ENCODE measurements at places on chromosomes 2 and 18.

DNA sequence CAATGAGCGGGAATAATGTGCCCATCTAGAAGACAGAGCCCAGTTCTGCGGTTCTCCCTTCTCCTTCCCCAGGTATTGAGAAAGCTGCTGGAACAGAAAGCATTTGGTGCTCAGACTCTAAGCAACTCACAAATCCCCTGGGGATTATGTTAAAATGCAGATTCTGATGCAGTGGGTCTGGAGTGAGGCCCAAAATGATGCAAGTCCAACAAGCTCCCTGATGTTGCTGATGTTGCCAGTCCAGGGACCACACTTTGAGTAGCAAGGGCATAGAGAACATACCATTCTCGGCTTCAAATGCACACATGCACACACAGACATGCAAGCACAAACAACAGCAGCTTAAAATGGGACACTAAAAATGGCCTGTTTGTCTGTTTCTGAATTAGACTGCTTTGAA is 274.8 kb upstream of the NCKAP5 start:
- no peak for DNase-seq
- H3K36me3 ChIP-seq: no peaks in the 10 kb centered on the region
- H3K4me1 ChIP-seq: no peaks in the 10 kb centered on the region
- no peak overlapping the region for H3K27ac ChIP-seq
- H3K27me3 ChIP-seq: peaks cover 6% of the 10 kb centered on the region

DNA sequence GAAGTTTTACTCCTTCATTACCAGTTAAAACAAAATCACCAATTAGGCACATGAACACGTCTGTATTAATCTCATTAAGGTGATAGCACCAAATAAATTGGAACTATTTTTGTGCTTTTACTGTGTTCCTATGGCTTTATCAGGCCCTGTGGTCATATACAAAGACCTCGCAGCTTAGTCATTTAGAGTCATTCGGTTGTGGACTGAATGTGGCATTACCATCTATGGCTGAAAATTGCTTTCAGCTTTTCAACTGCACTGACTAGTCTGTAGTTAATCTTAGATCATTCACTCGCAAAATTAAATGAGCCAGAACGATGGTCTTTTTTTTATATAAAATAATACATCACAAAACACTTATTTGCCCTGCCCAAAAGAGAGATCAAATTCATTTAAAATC is 601.7 kb downstream of the NR4A2 start:
- no peaks in the 10 kb centered on the region for H3K4me1 ChIP-seq
- no peak overlapping the region for H3K27ac ChIP-seq
- H3K27me3 ChIP-seq: no peaks in the 10 kb centered on the region
- no peak for DNase-seq
- no peak overlapping the region for H3K4me3 ChIP-seq

GRCh38 chr18:32287249-32287648 is 97.4 kb downstream of the MEP1B start:
- DNase-seq: no peak
- no peak overlapping the region for H3K4me3 ChIP-seq
- no peaks in the 10 kb centered on the region for H3K4me1 ChIP-seq
- peaks cover 11% of the 10 kb centered on the region for H3K27me3 ChIP-seq
- H3K36me3 ChIP-seq: no peaks in the 10 kb centered on the region

DNA sequence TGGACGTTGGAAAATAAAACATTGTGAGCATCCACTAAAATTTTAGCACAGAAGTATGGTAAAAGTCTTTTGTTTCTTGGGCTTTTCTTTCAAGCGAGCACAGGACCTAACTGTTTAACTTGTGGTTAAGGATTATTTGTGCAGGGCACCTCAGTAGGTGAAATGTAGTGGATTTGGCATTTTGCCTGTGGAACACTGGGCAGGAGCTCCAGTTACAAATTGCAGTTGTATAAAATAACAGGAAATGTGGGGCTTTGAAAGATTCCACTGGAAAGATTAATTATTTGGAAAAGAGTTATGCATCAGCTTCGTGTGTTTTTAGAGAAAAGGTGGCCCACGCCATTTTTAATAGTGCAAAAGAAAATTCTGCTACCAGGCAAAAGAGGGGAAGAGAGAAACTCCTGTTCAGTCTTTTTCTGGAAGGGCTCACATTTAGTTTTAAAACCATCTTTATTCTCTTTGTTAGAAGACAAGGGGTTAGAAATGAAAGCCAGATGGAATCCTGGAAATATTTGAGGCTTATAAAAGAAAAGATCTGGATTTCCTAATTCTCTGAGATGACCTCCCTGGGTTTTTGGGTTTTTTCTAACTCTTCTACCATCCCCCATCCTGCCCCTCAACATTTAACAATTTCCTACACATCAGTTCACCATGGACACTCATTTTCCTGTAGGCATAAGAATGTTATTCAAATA is 144.3 kb upstream of the SERTAD2 start:
- peaks cover 10% of the 10 kb centered on the region for H3K27me3 ChIP-seq
- no peaks in the 10 kb centered on the region for H3K4me1 ChIP-seq
- H3K36me3 ChIP-seq: no peaks in the 10 kb centered on the region

DNA sequence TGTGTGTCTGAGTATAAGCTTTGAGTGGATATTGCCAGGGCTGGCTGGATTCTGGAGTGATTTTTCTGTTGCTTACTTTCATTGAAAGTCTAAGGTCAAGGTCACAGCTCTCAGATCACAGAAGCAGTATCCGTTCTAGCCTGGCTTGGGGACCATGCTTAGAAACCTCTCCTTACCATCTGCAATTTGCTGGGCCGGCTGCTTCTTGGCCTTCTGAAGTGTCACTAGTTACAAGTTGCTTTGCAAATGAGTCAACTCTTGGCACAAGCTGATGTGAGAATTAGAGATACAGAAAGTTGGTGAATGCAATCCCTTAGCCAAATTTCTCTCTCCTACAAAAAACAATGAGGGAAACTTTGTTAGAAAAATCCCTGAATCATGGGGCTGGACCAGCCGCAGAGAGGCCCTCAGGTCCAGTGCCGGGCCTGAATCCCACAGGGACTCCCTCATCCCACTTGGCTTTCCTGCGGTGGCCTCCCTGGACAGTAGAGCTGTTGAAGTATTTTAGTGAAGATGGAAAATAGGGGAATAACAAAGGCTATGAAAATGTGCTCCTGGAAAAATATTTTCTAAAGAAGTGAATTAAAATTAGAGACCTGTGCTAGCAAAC is 92.7 kb upstream of the CNGA3 start:
- DNase-seq: no peak
- no peaks in the 10 kb centered on the region for H3K27me3 ChIP-seq
- no peak overlapping the region for H3K4me3 ChIP-seq
- no peak overlapping the region for H3K27ac ChIP-seq

- H3K36me3 ChIP-seq: no peaks in the 10 kb centered on the region
- no peaks in the 10 kb centered on the region for H3K4me1 ChIP-seq
- no peak overlapping the region for H3K4me3 ChIP-seq
- peak; percentile 38 for DNase-seq
Observed at GRCh38 chr2:235746257-235746934, 252.6 kb downstream of the AGAP1 start.

- H3K36me3 ChIP-seq: no peaks in the 10 kb centered on the region
- no peak overlapping the region for H3K4me3 ChIP-seq
- no peaks in the 10 kb centered on the region for H3K4me1 ChIP-seq
- no peak overlapping the region for H3K27ac ChIP-seq
- no peak for DNase-seq
Observed at GRCh38 chr2:236093134-236093533, 75.1 kb downstream of the GBX2 start.

GRCh38 chr2:119472749-119473148 is 41.1 kb downstream of the TMEM37 start:
- H3K27ac ChIP-seq: no peak overlapping the region
- no peak overlapping the region for H3K4me3 ChIP-seq
- no peaks in the 10 kb centered on the region for H3K4me1 ChIP-seq
- H3K27me3 ChIP-seq: peaks cover 25% of the 10 kb centered on the region
- no peaks in the 10 kb centered on the region for H3K36me3 ChIP-seq

DNA sequence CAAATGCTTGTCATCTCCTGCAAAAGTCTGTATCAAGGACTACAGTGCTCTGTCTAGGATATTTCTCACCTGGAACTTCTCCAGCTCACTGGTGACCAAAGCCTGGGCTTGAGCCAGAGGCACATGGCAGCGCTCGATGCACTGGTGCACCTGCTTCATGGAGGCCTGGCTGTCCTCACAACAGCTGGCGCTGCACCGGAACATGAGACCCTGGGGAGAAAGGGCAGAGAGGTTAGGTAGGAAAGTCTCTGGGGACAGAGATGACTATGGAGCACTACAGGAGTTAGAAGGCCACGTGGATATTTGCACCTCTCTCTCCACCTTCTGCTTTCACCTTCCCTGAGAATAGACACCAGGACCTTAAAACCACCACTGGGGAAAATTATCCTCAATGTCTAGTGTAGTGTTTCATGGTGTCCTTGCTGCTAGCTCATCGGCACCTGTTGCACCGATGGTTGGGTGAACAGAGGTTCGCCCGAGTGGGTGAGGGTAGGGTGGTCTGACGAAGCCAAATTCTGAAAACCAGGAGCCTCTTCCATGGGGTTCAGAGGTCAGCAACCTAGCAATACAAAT is 1.0 kb downstream of the FAM136A start:
- H3K27me3 ChIP-seq: no peaks in the 10 kb centered on the region
- H3K36me3 ChIP-seq: peaks cover 14% of the 10 kb centered on the region
- peaks cover 5% of the 10 kb centered on the region for H3K4me1 ChIP-seq
- DNase-seq: no peak

- no peaks in the 10 kb centered on the region for H3K4me1 ChIP-seq
- H3K36me3 ChIP-seq: no peaks in the 10 kb centered on the region
- H3K4me3 ChIP-seq: no peak overlapping the region
- no peaks in the 10 kb centered on the region for H3K27me3 ChIP-seq
Observed at GRCh38 chr2:14255135-14255820, 377.2 kb upstream of the LRATD1 start.

GRCh38 chr2:27860111-27860510 is 30.1 kb downstream of the RBKS start:
- no peak for DNase-seq
- no peak overlapping the region for H3K27ac ChIP-seq
- H3K36me3 ChIP-seq: no peaks in the 10 kb centered on the region
- H3K4me3 ChIP-seq: no peak overlapping the region
- H3K4me1 ChIP-seq: no peaks in the 10 kb centered on the region

DNA sequence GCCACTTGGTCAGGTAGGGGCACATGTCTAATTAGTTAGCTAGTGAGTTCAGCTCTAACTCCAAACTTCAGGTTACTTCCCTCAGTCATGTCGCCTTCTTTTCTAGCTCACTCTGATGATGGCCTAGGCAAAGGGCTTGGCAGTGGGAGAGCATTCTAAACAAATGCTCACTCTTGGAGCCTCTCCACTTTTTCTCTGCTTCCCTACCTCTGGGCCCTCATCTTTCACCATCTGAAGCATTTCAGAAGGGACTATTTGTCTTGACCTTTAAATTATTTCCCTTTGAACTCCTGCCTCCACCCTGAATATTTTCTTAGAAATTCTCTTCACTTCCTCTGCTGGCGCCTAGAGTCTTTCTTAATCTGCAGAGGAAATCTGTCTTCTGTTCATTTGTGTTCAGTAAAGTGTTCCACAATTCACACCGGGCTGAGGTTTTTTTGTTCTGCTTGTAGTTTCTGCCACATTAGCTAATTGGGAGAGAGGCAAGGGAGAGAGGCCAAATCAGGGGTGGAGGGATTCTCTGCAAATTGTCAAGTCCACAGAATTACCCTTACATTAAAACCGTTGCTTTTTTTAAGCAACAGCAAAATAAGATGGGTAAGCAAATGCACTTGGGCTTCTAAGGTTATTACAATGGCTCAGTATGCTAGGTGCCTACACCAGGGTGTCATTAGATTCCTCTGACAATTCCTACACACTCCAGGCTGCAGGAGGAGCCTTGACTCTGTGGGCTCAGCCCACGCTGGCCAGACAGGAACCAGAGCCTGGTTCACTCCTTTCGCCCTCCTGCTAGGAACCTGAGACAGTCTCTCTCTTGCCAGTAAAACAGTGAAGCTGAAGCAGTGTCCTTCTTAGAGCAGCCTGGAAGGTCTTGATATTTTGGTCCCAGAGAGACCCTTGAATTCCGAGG is 5.5 kb downstream of the MSGN1 start:
- no peak overlapping the region for H3K27ac ChIP-seq
- no peaks in the 10 kb centered on the region for H3K27me3 ChIP-seq
- DNase-seq: no peak
- H3K36me3 ChIP-seq: no peaks in the 10 kb centered on the region
- no peak overlapping the region for H3K4me3 ChIP-seq

- DNase-seq: no peak
- no peaks in the 10 kb centered on the region for H3K27me3 ChIP-seq
- no peaks in the 10 kb centered on the region for H3K4me1 ChIP-seq
- H3K4me3 ChIP-seq: no peak overlapping the region
Observed at GRCh38 chr2:74259191-74259590, 60.8 kb downstream of the MTHFD2 start.

DNA sequence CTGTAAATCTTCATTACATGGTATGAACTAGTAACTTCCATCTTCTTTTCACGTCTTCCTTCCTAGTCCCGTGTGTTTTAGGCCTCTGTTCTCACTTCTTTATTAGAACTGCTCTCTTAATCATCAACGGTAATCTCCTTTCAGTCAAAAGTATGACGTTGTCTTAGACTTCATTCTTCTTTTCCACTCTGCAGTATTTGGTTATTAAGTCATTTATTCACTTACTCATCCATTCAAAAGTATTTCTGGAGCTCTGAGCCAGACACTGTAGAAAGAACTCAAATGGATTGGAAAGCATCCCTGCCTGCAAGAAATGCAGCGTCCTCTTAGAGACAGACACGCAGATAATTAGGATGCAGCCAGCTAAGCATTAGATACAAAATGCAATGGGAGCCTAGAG is 494.6 kb upstream of the NRP2 start:
- DNase-seq: no peak
- no peaks in the 10 kb centered on the region for H3K36me3 ChIP-seq
- no peaks in the 10 kb centered on the region for H3K4me1 ChIP-seq
- no peak overlapping the region for H3K27ac ChIP-seq
- H3K27me3 ChIP-seq: no peaks in the 10 kb centered on the region

DNA sequence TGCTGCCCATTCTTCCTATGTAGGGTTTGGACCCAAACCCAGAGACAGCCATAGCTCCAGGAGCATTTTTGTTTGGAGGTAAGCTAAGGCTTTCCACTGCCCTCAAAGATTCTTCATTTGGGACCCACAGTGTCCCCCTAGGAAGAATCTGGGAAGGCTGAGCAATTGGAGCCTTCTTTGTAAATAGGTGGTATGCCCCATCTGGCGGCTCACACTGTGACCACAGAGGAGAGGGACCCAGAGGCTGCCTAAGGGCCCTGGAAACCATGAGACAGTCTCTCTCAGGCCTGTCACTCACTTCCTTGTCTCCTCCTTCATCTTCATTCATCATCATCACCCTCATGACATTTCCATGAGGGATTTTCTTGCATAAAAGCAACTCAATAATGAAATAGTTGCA is 215.4 kb upstream of the OSR1 start:
- H3K36me3 ChIP-seq: no peaks in the 10 kb centered on the region
- no peak overlapping the region for H3K4me3 ChIP-seq
- H3K4me1 ChIP-seq: no peaks in the 10 kb centered on the region
- H3K27ac ChIP-seq: no peak overlapping the region
- no peak for DNase-seq

- no peak overlapping the region for H3K27ac ChIP-seq
- H3K4me1 ChIP-seq: no peaks in the 10 kb centered on the region
- no peak overlapping the region for H3K4me3 ChIP-seq
- DNase-seq: no peak
- no peaks in the 10 kb centered on the region for H3K27me3 ChIP-seq
- H3K36me3 ChIP-seq: no peaks in the 10 kb centered on the region
Observed at GRCh38 chr2:6177811-6178210, 485.6 kb downstream of the SOX11 start.

- H3K4me3 ChIP-seq: no peak overlapping the region
- no peaks in the 10 kb centered on the region for H3K4me1 ChIP-seq
- no peak overlapping the region for H3K27ac ChIP-seq
- H3K27me3 ChIP-seq: peaks cover 12% of the 10 kb centered on the region
- DNase-seq: no peak
- no peaks in the 10 kb centered on the region for H3K36me3 ChIP-seq
Observed at GRCh38 chr2:229622495-229623355, 91.6 kb downstream of the DNER start.
